ENCODE measurements at places on chromosomes 3 and 15. TPM values are rescaled to one million over a fixed set of nuclear protein-coding genes. Genes with fewer than 3 reads are reported as not detected.
A peak's percentile ranks its signal among the peaks of the same experiment; 100 is the strongest.

DNA sequence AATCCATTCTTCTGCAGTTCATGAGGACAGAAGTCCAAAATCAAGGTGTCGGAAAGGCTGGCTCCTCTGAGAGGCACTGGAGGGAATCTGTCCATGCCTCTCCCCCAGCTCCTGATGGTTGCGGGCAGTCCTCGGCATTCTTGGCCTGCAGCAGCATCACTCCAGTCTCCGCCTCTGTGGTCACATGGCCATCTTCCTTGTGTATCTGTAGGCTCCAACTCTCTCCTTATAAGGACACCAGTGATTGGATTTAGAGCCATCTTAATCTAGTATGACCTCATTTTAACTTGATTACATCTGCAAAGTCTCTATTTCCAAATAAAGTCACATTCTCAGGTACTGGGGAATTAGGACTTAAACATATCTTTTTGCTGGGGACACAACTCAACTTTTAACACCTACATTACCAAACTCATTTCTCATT is 56.0 kb upstream of the FLNB start:
- DNase-seq, result peak; percentile 81

LIPH gene
- not detected for total RNA-seq

ARHGEF26 gene
- 3.6 TPM for total RNA-seq

HGD gene
- under 0.01 TPM for total RNA-seq

Data from osteoblast (primary cell).